ENCODE measurements at places on chromosomes 7 and 10. TPM values are rescaled to one million over a fixed set of nuclear protein-coding genes. Genes with fewer than 3 reads are reported as not detected.

The ZNF239 gene
- 0.17 TPM for total RNA-seq

The ZNF804B gene
- total RNA-seq = not detected

The CEP55 gene
- total RNA-seq = 6.4 TPM

The OR2A12 gene
- not detected for total RNA-seq

The CCDC3 gene
- under 0.01 TPM for total RNA-seq

The ARHGAP22 gene
- 1.3 TPM for total RNA-seq

Data from dermis lymphatic vessel endothelial cell (primary cell).